RKO (cell line): ENCODE measurements at places on chromosomes 11 and 22.

DNA sequence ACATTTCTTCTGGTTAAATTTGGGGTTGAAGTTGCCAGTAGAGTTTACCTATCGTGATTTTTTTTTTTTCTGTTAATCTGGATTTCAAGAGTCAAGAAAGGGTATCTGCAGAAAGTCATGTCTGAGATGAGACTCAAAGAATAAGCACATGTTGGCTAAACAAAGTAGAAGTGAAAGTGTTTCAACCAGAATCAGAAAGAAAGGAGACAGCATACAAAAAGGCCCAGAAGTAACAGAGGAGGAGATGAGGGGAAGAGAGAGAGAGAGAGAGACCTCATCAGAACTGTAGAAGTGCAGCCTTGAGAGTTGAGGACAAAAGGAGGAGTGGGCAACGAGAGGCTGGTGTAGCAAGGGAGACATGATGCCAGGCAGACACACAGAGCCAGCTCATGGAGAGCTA is 54.9 kb downstream of the SVIP start:
- DNase-seq = no peak

DNA sequence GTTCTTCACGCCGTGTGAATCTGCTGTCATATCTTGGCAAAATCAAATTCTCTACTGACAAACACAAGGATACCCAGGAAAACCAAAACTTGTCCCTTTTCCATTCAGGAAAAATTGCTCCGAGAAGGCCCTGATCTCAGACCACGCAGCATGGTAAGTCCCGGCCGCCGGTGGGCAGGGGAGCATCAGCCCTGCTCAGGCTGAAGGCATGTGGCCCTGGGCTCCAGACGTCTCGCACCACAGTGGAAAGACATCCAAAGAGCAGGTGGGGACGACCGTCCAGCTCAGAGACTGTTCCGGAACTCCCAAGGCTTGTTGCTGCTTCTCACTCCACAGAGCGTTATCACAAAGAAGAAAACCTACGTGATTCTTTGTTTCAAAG is 29.8 kb downstream of the TOLLIP start:
- no peak for DNase-seq

- no peak for DNase-seq
Observed at GRCh38 chr11:17159441-17159840, 48.3 kb downstream of the PIK3C2A start.

DNA sequence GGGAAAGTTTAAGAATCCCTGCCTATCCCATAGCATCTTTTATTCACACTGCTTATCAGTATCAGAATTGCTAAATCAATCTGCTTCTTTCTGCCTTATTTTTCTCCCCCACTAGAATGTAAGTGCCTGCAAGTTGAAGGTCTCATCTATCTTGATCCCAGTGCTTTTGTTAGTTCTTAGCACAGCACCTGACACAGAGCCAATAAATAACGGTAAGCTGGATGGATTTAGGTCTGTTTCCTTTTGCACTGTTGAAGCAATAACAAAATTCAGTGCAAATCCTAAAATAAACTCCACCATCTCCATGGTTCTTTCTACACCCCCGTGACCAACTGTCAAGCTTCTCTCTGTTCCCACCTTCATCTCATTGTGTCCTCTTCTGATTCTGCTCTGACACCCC is 36.7 kb upstream of the CD44 start:
- no peak for DNase-seq

GRCh38 chr22:23183061-23183698 is 2.9 kb downstream of the BCR start:
- peak; percentile 44 for DNase-seq

DNA sequence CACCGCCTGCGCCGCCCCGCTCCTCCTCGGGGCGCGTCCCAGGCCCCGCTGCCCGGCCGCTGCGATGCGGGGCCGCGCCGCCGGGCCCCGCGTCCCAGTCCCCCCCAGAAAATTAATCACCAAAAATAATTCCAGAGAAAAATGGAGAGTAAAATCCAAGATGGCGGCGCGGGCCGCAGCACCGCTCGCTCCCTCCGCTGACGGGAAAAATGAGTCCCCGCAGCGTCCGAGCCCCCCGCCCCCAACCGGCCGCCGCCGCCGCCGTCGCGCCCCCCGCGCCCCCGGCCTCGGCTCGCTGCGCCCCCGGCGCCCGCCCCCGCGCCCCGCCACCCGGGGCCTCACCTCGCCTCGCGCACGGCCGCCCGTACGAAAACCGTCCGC is at the start of gene KMT5B:
Gene KMT5B (minus strand): TSS at position 162 of the 381 bp plus-strand sequence. CDS start 23,220 bp downstream, outside the sequence.
- peak; percentile 55 for DNase-seq

DNA sequence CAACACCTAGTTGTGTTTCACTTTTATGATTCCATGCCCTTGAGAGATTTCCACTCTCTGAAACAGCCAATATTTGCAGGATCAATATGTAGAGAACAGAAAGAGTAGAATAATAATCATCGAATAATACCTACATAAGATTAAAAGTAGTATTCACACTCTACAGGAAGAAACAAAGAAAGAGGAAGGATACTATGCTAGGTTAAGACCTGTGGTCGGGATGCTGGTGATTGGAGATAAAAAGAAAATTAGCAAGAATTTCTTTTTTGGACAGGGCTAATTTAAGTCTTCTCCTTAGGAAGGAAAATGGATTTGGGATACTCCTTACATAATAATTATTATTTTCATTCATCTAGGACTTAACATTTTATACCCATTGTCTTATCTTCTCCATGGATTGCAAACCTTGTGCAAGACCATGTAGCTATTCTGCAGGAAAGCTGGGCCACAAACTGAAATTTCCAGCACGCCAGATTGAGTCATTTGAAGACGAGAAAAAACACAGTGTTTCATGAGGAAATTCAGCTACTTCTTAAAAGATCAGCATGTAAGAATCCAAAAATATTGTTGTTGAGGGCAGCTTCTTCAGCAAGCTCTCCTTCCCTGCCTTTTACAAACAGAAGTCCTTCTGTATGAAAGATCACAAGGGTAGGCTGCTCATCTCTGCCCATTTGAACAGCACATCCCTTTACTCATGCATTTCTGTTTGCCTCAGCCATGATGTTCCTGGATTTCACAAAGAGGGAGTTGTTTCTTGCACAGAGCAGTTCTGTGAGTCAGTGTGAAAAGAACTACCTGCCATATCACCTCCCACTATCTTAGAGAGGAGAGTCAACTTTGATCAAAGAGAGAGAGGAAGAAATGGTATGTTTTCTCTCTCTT is 90.7 kb downstream of the FAM76B start:
- DNase-seq = no peak

GRCh38 chr11:131884461-131885073 is 514.2 kb downstream of the NTM start:
- DNase-seq = no peak

DNA sequence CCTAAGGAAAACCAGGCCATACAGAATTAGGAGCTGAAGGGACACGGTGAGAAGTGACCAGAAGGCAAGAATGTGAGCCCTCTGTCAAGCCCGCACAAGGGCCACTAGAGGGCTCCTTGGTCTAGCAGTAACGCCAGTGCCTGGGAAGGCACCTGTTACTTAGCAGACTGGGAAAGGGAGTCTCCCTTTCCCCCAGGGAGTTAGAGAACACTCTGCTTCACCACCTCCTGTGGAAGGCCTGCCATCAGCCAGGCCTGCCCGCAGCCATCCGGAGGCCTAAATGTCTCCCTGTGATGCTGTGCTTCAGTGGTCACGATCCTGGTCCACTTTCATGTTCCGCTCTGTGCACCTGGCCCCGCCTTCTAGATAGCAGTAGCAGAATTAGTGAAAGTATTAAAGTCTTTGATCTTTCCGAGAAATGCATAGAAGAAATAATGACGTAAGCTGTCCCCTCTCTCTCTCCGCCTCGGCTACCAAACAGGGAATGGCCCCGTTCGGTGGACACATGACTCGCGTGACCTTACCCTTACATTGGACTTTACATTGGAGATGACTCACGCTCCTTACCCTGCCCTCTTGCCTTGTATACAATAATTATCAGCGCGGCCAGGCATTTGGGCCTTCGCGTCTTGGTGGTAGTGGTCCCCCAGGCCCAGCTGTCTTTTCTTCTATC is 10.7 kb upstream of the GSTP1 start:
- peak; percentile 73 for DNase-seq

GRCh38 chr11:3873712-3874349 is 18.4 kb downstream of the STIM1 start:
- no peak for DNase-seq

DNA sequence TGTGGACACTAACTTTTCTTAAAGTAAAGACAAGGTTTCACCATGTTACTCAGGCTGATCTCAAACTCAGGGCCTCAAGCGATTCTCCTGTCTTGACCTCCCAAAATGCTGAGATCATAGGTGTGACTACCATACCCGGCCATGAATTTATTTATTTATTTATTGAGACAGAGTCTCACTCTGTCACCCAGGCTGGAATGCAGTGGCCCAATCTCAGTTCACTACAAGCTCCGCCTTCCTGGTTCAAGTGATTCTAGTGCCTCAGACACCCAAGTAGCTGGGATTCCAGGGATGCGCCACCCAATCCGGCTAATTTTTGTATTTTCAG is 29.7 kb upstream of the PCF11 start:
- DNase-seq = no peak

GRCh38 chr11:112100462-112100861 is 13.8 kb downstream of the SDHD start:
- no peak for DNase-seq

- DNase-seq = no peak
Observed at GRCh38 chr11:5124891-5125620, 13.1 kb downstream of the OR52A5 start.

DNA sequence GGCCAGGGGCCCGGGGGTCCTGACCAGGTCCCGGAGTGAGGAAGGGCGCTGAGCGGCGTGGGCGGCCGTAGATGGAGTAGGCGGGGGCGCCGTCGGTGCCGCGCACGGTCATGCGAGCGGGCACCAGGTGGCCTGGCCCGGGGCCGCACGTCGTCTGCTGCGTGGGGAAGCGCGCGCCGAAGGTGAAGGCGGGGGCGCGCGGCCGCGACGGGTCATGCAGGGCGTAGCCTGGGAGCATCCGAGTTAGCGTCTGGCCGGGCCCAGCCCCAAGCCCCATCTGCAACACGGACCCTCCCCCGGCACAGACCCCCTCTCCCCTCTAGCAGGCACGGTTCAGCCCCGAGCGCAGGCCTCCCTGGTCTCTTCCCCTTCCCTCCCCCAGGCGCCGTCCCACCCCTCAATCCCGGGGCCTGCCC is 1.7 kb upstream of the TYMP start:
- DNase-seq = peak; percentile 69

- no peak for DNase-seq
Observed at GRCh38 chr11:117771197-117771596, 25.8 kb downstream of the DSCAML1 start.

DNA sequence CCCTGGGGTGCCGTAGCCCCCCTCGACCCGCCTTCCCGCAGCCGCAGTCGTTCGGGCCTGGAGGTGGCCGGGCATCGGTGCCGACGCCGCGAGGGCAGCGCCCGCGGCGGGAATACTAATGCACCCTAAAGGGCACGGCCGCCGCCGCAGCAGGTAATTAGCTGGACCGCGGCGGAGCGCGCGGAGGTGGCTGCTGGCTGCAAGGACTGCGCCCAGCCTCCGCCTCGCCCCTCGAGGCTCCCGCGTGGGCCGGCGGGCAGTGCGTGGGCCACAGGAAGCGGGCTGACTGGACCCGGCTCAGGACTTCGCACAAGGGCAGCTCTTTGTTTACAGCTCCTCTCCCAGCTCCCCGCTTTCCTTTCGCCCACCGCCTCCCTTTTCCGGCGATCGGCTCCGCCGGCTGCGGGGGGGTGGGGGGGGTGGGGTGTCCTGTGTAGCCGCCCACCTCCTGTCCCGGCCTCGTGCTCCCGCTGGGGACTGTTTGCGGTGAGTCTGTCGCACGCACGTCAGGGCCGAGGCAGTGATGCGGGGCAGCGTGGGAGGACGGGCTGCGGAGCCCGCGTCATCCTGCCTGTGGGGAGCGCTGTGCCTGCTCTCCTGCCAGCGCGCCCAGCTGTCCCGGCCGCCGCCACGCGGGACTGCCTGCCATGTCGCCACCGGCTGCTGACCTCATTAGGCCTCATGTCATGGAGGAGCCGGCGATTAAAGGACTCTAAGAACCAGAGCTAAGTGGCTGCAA is 53.2 kb downstream of the GRIK4 start:
- DNase-seq = no peak

GRCh38 chr11:107157146-107157808 is 139.0 kb upstream of the GUCY1A2 start:
- no peak for DNase-seq
